ENCODE measurements at places on chromosomes 13 and 19. TPM values are rescaled to one million over a fixed set of nuclear protein-coding genes. Genes with fewer than 3 reads are reported as not detected.

DNA sequence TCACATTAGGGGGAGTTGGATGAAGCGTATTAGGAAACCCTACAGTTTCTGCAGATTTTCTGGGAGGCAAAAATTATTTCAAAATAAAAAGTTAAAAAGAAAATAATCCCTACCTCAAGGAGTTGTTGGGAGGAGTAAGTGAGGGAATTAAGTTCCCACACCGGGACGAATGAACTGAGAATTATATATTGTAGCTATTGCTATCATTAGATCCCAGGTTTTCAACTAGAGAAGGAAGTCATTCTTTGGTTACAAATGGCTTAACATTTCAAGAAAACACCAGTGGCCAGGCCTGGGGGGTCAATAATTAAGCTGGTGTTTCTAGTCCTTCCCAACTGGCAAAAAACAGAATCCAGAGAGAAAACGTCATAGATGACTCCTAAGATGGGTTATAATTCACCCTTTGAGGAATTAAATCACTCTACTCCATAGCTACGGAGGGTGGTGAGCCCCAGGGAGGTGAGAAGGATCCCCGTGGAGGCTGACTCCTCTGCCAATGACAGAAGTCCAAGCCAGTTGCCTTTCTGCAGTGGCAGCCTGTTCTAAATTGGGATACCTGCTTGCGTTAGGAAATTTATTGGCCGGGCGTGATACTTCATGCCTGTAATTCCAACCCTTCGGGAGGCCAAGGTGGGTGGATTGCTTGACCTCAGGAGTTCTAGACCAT lies 1.2 kb upstream of the MYDGF start:
- DNase-seq = no peak

DNA sequence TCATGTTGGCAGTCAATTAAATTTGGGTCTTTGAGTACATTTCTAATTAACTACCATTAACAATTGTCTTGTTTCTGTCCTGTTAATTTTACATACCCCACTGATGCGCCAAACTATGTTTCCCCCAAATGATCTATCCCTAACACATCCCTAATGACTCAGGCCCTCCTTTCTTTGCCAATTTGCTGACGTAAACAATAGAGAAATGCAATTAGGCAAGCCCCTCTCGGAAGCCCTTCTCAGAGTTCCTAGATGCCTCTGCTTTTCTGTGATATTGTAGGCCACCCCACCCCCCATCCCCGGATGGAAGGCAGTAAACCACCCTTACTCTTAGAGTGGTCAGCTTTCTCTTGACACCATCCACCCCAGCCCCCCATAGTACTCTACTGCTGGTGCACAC lies 74.2 kb downstream of the FLT1 start:
- DNase-seq = no peak

The ZNF564 gene
- total RNA-seq = 19.0 TPM

DNA sequence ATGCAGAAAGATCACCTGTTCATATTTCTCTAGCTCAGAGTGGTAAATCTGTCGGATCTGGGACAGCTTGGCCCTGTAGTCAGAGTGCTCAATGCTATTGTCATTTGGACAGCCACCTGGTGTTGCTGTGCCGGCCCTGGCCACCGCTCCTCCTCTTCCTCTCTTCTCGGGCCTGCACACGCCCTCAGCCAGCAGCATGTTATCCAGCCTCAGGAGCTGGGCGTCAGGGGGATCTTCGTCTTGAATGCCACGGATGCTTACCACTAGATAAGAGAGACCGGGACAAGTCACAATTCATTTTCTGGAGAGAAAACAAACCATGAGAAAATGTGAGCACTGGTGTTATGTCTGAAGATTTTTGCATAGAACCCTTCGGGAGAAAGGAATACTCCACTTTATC lies 32.5 kb downstream of the CILP2 start:
- no peak for DNase-seq

GRCh38 chr19:43527860-43528622 lies 1.0 kb upstream of the ETHE1 start:
- peak; percentile 50 for DNase-seq

GRCh38 chr13:23751195-23751594 lies 138.0 kb downstream of the MIPEP start:
- no peak for DNase-seq

DNA sequence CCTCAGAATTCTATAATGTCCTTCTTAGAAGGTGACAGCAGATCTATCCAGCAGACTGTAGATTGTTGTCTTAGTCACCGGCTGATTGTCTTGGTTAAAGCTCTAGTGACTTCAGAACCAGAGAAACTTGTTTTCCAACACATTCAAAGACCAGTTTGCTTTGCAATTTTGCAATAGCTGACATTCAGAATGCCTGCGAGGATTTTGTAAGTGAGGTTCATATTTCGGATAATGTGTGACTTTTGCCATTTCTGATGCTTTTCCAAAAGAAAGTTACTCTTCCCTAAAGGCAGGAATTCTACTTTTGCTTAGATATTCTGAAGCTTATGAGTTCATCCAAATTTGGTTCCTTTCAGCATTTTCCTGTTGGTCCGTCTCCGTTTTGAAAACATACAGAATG lies 13.2 kb downstream of the SPINT2 start:
- no peak for DNase-seq

DNA sequence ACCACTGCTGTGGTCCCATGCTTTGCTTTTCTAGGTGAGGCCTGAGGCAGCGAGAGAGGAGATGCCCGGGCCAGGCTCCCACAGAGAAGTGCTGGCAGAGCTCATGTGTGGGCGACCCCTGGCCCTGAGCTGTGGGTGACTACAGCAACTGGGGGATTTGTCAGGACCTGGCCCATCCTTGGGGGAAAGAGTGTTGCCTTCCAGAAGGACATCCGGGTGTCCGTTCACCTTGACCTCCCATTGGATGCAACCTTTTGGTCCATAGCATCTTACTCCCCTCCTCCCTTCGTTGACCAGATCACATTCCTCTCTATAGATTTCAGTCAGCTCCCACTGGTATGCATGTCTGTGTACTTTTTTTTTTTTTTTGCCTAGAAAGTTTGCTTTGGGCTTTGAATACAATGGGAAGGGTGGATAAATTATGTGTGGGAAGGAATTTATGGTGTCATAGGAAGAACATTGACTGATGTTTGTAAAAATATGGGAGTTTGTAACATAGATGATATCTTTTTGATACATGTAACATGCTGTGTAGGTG lies 84.2 kb upstream of the RNF113B start:
- DNase-seq = no peak

DNA sequence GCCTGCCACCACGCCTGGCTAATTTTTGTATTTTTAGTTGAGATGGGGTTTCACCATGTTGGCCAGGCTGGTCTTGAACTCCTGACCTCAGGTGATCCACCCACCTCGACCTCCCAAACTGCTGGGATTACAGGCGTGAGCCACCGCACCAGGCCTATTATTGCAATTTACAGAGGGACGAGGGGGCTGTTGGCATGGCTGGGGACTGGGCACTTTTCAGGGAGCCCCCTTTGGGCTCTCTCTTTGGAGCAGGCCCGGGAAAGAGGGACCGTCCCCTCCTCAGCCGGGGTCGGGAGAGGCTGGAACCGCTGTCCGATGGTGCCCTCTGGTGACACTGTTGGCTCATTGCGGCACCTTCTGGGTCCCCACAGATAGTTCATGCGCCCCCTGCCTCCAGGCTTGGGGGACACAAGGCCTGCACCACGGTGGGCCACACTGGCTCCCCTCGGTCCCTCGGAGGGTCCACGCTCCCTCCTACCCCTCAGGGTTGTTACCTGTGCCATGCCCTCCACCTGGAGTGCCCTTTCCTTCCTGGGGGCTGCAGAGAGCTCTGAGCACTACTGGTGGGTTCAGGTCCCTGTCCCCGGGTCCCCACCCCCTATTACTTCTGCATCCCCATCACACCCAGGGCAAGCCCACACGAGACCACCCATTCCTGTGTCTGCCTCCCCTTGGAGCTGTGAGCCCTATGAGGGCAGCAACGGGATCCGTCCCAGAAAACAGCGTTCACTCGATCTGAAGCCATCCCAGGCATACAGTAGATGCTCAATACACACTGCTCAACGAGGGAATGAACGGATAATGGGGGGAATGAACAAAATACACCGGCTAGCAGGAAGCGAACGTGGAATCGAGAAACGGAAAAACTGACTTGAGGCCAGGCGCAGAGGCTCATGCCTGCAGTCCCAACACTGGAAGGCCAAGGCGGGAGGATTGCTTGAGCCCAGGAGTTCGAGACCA lies 12.5 kb downstream of the FEM1A start:
- no peak for DNase-seq

The HIPK4 gene
- 0.48 TPM for total RNA-seq

The NAPSA gene
- total RNA-seq = not detected

- DNase-seq = no peak
These were observed 1.4 kb upstream of the MEGF8 start for GRCh38 chr19:42323852-42324654.

The SIGLEC8 gene
- 0.21 TPM for total RNA-seq

GRCh38 chr13:26228096-26228495 lies 6.0 kb upstream of the RNF6 start:
- DNase-seq = no peak

The UBE2L5 gene
- 0.21 TPM for total RNA-seq

DNA sequence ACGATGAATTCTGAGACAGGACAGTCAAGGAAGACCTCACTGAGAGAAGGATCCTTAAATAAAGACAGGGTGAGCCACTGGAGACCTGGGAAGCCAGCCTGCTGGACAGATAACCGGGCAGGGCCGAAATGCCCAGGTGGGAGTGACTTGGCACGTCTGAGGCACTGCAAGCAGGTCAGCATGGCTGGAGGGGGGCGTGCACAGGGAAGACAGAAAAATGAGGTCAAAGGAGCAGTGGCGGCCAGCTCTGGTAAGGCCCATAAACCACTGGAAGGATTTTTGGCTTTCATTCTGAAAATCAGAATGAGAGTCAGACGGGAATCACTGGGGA lies 5.8 kb upstream of the ATP1A3 start:
- no peak for DNase-seq

- no peak for DNase-seq
These were observed 447.5 kb upstream of the ATXN8OS start for GRCh38 chr13:69660155-69660554.

DNA sequence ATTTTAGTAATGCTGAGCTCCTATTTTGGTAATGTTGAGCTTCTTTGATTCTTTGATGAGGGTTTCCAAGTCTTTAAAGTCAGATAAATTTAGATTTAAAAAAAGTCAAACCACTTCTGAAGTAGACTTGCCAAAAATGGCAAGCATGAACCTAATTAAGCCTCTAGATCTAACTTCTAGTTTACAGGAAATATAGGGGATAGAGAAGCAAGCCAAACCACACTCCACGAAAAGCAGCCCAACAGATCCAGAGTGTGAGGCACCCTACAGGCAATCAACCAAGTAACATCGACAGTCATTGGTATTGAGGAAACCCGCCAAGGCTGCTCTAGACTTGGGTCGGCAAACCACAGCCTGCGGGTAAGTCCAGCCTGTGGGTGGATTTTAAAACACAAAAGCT lies 3.7 kb downstream of the GGACT start:
- DNase-seq = no peak

- no peak for DNase-seq
These were observed 805.6 kb upstream of the ARGLU1 start for GRCh38 chr13:107373551-107373950.

- DNase-seq = no peak
These were observed 3.8 kb upstream of the MLNR start for GRCh38 chr13:49216334-49216733.

The IZUMO2 gene
- not detected for total RNA-seq

- no peak for DNase-seq
These were observed 18.7 kb downstream of the CD70 start for GRCh38 chr19:6572217-6572616.

- DNase-seq = no peak
These were observed 5.6 kb downstream of the UHRF1 start for GRCh38 chr19:4914736-4915501.

The GAPDHS gene
- total RNA-seq = not detected

The NLRP9 gene
- total RNA-seq = 0.28 TPM

DNA sequence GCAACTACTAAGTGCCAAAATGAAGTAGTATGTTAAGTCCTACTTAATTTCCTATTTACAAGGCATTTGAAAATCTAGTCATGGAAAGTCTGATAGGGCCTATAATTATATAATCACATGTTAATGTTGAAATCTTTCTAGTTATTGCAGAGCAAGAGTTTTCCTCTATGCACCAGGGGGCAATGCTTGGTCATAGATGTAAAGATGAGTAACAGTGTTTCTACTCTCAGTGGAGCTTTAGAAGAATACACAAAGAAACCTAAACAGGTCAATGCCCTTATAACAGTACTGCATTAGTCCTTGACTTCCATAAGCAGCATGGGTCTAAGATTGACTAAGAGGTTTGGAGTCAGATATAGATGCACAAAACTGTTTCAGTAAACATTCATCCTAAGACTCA lies 218.7 kb downstream of the KCTD12 start:
- peak; percentile 37 for DNase-seq

DNA sequence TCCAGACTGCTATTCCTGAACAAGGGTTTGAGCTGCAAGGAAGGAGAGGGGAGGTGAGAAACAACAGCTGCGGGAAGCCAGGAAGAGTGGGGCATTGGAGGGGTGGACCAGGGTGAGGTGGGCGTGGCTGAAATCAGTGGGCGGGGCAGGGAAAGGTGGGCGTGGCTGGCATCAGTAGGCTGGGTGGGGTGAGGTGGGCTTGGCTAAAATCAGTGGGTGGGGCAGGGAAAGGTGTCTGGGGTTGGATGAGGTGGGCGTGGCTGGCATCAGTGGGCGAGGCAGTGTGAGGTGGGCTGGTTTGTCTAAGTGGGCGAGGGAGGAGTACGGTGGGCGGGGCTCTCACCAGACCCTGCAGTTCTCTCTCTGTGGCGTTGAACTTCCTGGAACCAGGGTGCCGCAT lies 87.6 kb downstream of the MUC16 start:
- DNase-seq = no peak

The YJEFN3 gene
- total RNA-seq = not detected

- no peak for DNase-seq
These were observed 110.9 kb upstream of the FRY start for GRCh38 chr13:31920727-31921100.

DNA sequence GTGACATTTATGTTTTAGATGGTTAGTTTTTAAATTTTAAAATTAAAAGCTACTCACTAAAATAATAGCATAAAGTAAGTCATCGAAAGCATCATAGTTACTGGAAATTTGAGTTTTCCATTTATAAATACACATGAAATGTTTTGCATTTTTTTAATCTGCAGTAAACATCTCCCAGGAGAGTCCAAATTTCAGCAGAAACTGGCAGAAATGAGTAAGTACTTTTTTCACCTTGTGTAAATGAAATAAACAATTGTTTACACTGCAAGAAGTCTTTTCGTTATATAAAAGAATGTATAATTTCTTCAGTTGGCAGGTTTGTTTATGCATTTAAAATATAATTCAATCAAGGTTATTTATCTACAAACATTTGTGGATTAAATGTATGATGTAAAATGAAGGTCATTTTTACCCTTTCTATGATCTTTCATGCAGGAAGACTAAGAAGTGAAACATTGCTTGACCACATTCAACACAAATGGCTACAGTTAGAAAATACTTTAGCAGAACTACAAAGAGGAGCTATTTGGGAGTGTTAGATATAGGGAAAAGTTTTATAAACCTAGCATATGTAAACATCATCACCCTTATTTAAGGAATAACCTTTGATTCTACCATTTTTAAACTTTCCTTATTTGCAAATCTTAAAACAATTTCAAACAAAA lies 55.6 kb downstream of the RCBTB2 start:
- no peak for DNase-seq

The PALM3 gene
- total RNA-seq = 4.3 TPM

GRCh38 chr19:7393459-7393858 lies 44.7 kb downstream of the ARHGEF18 start:
- DNase-seq = no peak

- DNase-seq = no peak
These were observed 173.9 kb upstream of the SERP2 start for GRCh38 chr13:44199627-44200207.
